Fibroblast of skin of back (primary cell): ENCODE measurements at places on chromosomes 4 and X.

- no peak for DNase-seq
Measured at GRCh38 chrX:77731821-77732419, 54.1 kb downstream of the ATRX start.

DNA sequence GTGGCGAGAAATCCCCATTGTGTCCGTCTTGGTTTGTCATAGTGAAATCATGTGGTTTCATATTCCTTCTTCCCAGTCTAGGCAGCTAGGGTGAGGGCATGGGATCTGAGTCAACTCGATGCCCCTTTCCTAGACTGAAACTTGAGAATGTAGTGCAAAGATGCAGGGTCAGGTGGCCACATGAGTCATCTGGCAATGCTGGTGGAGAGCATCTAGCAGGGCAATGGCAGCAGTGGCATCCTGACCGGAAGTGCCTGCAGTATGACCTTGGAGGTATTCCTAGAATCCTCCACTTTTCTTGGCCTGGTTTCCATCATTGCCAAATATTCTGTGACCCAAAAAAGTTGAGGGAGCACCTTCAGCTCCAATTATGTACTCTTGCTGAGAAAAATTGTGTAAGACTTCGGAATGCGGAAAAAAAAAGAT, 39.1 kb upstream of the TMEM184C start:
- DNase-seq: peak; percentile 89

DNA sequence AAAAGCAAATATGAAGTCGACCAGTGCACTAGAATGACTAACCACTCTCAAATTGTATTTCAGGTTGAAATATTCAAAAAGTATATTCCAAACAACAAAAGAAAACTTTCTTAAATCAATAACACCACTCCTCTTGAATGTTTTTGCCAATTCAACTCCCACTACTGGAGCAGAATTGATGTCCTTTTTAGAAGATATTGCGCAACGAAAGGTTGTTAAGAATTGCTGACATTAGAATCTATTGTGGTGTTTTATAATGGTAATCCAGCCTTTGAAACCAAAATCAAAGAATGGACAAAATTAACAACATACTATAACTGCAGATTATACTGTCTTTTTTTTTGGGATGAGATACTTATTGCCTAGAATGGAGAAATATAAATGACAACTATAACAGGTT, 331.3 kb downstream of the GRXCR1 start:
- DNase-seq: no peak

- DNase-seq: no peak
Measured at GRCh38 chr4:25722964-25723363, 67.3 kb downstream of the SLC34A2 start.

DNA sequence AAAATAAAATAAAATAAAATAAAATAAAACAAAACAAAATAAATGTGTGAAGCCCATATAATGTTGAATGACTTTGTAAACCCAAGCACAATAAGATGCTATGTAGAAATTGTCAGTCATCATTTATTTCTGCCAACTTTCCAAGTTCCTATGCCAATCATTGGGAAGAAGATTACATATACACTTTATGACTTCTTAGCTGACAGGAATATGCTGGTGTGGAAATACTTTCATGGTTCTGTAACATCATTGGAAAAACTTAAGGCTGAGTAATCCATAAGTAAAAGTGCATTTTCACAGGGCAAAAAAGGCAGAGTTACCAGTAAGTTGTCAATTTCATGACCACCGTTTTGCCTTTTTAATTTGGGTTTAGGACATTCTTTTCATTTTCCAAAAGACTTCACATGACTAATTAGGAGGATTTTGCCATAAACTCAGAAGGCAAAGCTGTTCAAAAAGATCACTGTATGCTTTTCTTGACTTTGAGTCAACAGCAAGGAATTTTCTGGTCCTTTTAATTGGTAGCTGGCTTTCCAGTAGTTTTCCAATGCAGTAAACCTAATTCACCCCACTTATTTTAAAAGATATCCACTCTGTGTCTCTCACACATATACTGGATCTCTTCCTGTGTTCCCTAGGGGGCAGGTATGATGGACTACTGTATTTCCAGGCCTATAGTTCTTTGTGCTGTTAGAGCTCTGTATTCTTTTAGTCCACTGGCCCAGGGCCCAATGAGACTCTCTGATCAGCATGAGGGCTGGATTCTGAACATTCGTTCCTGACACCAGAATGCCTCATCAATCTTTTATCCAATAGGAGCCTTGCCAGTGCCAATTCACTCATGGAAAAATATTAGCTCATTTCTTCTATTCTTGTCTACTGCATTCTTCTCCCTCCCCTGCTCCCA, 26.2 kb upstream of the SCRG1 start:
- DNase-seq: peak; percentile 85

DNA sequence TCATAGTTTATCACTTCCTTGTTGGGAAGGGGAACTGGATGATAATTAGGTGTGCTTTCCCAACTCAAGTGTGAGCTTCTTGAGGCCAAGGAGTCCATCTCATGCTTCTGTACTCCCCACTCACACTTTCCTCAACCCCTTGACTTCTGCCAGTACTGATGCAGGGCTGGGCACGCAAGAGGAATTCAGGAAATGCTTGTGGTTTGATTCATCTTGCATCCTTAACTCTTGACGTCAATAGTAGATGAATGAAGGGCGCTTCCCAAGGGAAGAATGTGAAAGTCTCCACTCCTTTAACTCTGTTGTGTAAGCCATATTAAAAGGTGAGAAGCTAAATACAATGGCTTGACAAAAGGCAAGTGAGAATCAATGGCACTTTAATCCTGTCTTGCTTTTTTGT, 101.8 kb downstream of the AGTR2 start:
- DNase-seq: peak; percentile 91

- no peak for DNase-seq
Measured at GRCh38 chr4:173516621-173517524, 13.2 kb downstream of the HAND2 start.
